ENCODE measurements at places on chromosomes 12 and 14.

GRCh38 chr12:75564398-75564797, 53.0 kb upstream of the KRR1 start:
- no peak for DNase-seq

GRCh38 chr12:16605642-16606116, 283 bp downstream of the LMO3 start:
- peak; percentile 18 for DNase-seq

- no peak for DNase-seq
These were observed 5.8 kb downstream of the A2M start for GRCh38 chr12:9109737-9110491.

DNA sequence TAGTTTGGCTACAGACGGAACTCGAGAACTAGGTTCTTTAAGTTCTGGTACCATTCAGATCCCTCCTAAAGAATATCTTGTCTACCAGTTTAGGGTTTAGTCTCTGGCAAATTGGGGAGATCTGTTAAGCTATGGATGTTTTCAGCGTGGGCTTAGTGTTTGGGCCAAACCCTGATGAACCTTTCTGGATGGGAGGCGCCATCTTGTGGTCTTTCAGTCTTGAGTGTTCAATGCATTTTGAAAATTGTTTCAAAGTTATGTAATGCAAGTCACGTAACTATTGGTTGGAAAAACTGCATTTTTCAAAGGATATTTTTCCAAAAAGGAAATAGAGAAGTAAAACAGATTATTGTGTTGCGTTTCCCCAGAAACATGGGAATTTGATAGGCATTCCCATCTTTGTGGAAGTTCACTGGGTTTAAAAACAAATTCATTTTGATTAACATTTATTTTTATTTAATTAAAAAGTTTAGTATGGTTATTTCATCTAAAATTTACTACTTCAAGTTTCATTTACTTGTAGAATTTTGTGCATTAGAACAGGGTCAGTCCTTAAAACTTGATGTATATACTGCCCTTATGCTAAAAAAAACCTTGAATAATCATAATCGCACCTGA, 169.0 kb downstream of the PRIMA1 start:
- DNase-seq: peak; percentile 44

DNA sequence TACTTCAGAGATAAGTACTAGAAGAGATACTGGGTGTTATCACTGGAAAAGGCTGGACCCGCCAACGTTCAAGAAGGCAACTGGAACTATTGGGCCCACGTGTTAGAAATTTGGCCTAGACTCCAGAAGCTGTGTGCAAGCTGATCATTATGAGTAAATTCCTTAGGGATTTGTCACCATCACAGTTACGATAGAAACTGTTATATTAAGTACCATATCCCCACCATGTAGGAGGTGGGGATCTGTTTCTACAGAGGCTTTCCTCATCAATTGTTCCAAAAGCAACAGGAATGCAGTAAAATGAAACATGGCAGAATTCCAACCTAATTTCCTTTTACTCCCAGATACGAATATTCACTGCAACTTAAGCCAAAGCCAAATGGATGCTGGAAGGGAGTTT, 170.7 kb downstream of the NOVA1 start:
- no peak for DNase-seq

- DNase-seq: peak; percentile 83
These were observed 100.1 kb downstream of the CRADD start for GRCh38 chr12:93777254-93777653.

GRCh38 chr14:36067428-36068187, 108.9 kb downstream of the PTCSC3 start:
- DNase-seq: no peak

DNA sequence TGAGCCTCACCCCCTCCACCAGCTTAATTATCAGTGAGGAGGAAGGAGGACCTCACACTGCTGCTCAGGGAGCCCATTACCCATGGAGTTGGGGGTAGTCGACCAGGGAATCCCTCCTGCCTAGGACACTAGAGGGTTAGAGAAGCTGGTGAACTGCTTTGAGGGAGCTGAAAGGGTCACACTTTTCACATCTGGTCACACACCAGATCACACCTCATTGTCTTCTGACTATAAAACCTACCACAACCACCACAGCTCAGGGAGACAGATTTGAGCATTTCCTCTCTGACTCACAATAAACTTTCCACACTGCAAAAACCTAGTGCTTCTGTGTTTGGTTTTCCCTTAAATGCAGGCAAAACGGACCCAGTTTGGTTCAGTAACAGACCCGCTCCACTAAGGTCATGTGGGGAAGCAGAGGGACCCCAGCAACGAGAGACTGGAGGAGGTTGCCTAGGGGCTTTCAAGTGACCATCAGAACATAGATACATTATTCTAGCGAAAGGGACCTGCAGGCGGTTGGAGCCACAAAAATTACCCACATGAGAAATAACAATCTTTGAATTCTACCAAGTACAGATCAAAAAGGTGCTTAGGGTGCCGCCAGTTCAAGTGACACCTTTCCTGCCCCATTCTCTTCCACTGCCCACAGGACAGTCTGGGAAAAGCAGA, 151.4 kb upstream of the AVPR1A start:
- peak; percentile 21 for DNase-seq

- DNase-seq: no peak
These were observed 12.8 kb downstream of the SLC4A8 start for GRCh38 chr12:51437431-51437830.

DNA sequence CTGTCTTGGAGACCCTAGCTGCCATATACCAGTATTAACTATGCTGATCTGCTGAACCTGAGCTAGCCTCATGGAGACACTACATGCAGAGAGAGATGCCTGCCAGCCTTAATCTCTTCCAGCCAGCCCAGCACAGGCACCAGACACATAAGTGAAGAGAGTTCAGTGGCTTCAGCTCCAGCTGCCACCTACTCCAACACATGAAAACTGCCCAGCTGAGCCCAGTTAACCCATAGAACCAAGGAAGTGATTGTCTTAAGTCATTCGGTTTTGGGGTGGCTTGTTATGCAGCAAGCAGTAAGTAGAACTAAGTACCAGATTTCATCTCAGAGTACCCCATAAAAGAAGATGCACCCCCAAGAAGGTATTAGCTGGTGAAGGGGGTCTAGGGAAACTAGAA, 7.6 kb downstream of the SERPINA11 start:
- no peak for DNase-seq

DNA sequence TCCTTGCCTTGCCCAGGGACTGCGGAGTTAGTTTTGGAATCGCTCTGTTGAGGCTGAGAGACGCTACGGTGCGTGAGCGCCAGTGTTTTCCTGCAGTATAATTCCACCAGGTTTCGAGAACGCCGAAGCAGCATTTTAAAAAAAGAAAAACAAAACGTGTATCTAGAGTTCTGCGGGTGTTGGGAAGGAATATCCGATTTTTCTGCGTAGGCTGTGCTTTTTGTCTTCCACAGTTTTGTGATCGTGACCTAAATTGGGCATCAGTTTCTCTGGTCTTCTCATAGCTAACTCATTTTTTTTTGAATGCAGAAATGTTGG, 778 bp downstream of the DNM1L start:
- no peak for DNase-seq

DNA sequence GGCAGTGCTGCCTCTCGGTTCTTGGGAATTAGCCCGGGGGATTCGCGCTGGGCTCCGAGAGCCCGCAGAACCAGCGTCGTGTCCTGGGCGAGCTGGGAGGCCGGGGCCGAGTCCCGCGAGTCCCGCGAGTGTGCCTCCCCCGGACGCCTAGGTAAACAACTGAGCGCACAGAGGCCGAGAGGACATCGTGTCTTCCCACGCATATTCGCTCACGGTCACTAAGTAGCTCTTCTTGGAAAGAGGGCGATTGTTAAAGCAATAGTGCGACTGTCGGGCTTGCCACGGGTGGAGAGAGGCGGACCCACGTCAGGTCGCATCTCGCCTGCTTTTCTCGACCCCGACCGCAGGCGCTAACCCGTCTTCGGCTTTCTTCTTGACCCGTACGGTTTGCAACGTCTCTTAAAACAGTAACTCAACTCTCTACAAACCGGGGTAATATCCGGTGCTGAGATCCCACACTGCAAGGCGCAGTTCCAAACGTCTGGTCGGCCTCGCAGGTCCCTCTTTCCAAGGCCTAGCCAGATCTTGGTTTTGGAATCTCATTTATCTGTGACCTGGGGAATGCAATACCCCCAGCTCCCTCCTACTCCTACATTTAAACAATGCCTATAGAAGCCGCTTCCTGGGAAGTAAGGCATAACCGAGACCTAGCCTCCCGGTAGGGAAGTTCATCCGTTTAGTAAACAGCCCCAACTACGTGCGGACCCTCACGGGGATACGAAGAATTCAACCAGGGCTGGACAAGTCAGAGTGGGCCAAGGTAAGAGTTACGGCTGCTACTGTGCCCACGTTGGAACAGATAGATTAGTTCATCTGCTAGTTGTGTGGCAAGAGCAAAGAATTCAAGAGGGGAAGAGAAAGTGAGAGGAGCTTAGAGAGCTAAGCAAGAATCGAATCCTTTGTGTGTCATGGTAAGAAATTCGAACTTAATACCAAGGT, 736 bp upstream of the PHLDA1 start:
- peak; percentile 79 for DNase-seq

DNA sequence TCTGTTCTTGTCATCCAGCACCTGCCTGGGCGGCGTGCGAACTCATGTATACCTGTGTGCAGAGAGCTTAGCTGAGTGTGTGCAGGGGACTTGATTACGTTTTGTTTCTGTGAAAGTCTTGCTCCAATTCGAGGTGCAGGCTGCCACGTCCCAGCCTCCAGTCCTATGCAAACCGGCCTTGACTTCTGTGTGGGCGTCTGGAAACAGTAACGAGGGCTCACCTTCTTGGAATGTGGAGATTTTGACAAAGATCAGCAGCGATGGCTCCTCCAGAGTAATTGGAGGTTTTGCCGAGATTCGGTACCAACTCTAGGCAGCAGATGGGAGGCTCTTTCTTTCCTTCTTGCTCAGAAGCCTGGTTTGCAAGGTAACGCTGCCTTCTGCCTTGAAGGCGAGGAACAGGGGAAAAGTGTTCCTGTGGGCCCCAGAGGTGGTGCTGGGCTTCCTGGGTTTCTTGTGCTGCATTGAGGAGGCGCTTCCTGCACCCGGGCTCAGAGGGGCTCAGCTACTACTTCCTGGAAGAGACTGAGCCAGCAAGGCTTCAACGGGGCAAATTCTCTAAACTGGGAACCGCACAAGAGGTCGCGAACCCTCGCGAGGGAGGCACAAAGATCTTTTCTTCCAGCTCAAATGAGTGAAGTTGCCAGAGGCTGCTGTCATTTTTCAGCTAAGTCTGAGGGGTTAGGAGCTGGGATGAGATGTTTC, 249.0 kb downstream of the AACS start:
- DNase-seq: no peak

DNA sequence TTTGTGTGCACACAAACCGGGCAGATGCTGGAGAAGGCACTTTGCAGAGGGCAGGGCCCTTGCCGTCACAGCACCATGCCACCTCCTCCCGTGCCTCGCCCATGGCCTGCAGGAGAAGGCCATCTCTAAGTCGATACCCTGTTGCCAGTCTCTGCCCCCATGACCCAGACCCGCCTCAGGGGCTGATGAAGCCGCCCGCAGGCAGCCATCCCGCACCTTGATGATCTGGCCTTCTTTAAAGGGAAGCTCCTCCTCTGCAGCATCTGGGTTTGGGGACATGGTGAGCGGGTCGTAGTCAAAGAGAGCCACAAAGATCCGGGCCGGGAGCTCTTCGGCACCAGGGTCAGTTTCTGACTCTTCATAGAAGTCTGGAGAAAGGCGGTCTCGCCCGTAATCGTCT, 76.2 kb downstream of the PIWIL1 start:
- no peak for DNase-seq

GRCh38 chr14:103679351-103679750, 35.9 kb downstream of the XRCC3 start:
- DNase-seq: peak; percentile 28

GRCh38 chr14:100306998-100307765, 938 bp upstream of the SLC25A29 start:
- DNase-seq: peak; percentile 46

DNA sequence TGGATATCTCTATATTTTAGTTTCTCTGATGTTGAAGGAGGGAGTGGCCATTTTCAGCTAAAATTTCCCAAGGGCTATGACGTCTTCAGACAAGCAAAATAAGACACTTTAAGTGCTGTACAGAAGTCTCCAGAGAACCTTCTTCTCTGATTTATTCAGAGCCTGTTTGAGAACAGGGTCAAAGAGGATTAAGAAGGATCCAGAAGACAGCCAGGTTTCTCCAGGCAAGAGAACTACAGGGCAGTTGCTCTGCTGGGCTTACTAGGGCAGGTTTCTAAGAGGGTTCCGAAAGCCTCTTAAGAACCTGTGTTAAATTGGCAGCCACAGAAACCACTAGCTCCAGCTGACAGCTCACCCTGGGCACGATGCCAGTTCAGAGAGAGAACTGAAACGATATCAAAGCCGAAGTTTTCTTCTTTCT, 1.2 kb downstream of the MGP start:
- peak; percentile 69 for DNase-seq
